ENCODE measurements at places on chromosomes 4 and X.

DNA sequence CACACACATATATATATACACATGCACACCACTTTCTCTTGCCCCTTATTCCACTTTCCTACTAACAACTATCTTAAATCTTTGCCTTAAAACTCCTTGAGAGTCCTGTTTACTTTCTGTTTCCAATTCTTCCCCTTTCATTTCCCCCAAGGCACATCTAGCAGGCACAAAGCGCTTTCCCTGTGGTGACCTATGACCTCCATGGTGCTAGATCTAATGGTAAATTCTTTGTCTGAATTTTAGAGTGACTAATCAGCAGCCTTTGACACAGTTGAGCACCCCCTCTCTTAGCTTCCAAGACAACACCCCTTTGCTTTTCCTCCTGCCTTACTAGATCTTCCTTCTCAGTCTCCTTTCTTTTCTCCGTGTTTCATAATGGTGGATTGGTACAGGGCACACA, 236.4 kb upstream of the TTC29 start:
- no peak for DNase-seq

GRCh38 chrX:508163-508562, 121.5 kb upstream of the PPP2R3B start:
- DNase-seq, result no peak

- no peak for DNase-seq
Measured at GRCh38 chr4:128311659-128312403, 24.2 kb upstream of the PGRMC2 start.

- no peak for DNase-seq
Measured at GRCh38 chrX:52811065-52811625, at the start of gene XAGE5. XAGE5 (plus strand) TSS chrX:52811287; CDS start chrX:52812567, 1,280 bp downstream.

DNA sequence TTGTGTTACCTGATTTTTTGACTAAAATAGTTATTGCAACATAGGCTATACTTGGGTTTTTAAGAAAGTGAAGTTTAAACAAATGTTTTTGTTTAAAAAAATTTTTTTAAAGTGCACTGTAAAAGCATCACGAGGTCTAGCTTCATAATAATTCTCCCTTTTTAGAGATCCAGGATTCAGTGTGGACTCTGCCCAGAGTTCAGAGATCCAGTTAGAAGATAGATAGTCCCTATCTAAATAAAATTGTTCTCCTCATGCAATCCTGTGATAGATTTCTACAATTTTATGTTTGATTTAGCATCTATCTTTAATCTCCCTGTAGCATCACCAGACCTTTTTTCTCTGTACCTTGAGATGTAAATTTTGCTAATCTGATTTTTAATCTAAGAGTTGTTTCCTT, 85.5 kb upstream of the HPGD start:
- DNase-seq, result no peak

- DNase-seq, result no peak
Measured at GRCh38 chr4:183304538-183304937, 15.5 kb downstream of the CLDN22 start.

DNA sequence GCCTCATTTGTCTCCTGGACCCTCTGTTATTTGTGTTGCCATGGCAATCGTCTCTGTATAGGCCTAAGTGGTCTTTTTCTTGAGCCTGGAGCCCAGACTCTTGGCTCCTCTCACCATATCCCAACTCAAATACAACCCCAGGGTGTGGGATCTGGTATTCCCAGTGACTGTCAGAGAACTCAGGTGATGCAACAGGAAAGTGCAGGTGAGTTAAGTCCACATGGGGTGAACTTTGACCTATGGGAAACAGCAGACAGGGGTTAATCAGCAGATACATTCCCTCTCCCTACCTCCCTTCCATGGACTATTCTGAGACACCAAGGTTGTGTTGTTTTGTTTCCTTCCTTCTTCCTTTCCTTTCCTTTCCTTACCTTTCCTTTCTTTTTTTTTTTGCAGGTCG, 130.9 kb upstream of the RPS6KA3 start:
- no peak for DNase-seq

Measured in glutamatergic neuron (in vitro differentiated cells).